ENCODE measurements at places on chromosomes 11 and 22.

DNA sequence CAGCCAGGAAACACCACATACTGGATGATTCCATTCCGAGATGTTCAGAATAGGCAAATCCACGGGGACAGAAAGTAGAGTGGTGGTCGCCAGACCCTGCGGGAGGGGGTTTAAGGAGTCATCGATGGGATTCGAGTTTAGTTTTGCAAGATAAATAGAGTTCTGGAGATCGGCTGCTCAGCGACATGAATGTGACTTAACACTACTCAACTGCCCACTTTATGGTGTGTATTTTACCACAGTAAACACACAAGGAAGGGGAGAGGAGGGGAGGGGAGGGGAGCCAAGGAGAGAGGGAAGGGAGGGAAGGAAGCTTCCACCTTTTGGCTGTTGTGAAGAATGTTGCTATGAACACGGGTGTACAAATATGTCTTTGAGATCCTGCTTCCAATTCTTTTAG is 10.4 kb upstream of the ARHGAP8 start:
- DNase-seq = no peak

DNA sequence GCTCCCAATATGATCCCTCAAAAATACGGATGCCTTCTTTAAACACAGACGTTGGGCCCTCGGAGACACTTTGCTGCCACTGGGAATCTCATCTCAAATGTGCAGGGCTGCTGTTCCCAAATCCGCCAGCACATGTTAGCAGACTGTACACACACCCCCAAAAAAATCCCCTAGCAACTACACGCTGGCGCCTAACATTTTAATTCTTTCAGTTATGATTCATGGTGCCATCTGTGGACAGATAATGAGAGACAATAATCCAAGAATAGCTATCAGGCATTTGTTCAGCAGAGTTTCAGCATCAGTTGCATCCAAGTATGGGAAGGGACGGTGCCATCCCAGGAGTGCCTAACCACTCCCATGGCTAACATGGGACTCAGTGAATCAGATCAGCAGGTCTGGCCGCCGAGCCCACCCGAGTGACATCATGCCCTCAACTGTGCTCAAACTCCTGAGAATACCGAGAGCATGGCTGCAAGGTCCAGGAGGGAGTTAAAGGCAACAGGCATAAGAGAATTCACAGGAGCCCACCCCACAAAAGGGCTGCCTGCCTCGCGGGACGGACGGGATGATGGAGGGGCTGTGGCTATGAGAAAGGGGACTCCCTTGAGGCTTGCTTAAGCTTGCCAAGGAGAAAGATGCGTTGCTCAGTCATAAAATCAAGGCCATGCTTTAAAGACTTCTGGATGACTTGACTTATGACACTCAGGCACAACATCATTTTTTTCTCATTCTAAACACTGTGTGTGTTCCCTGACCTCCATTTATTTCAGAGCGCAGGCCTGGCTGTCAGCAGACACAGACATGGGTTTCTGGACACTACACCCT is 337.0 kb downstream of the SHANK2 start:
- no peak for DNase-seq

DNA sequence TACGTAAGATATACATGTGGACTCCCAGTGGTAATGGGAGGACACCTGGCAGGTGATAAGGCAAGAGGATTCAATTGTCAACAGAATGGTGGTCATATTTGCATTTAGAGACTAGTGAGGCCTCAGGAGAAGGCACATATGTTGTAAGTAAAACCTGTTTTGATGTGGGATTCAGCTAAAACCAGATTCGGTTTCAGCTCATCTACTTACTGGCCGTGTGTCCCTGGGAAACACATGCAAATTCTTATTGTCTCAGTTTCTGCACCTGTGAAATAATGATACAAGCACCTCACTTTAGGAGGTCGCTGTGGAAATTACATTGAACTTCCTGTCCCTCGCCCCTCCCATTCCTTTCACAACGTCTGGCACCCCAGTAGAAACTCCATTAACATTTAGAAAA is 78.9 kb upstream of the FIBIN start:
- DNase-seq = no peak

- DNase-seq = no peak
Observed at GRCh38 chr11:113363996-113364641, 23.5 kb upstream of the ANKK1 start.

- no peak for DNase-seq
Observed at GRCh38 chr11:45556851-45557707, 108.3 kb downstream of the CHST1 start.
